ENCODE measurements at places on chromosomes 11 and 22. TPM values are rescaled to one million over a fixed set of nuclear protein-coding genes. Genes with fewer than 3 reads are reported as not detected.

The DRD2 gene
- total RNA-seq, result not detected

The BAD gene
- 94.7 TPM for total RNA-seq

The TEAD1 gene
- total RNA-seq, result 84.1 TPM

The C22orf31 gene
- not detected for total RNA-seq

The DNAJB7 gene
- not detected for total RNA-seq

The KIRREL3 gene
- 11.6 TPM for total RNA-seq

The PKNOX2 gene
- not detected for total RNA-seq

The ANKK1 gene
- not detected for total RNA-seq

The CABP4 gene
- total RNA-seq, result not detected

The CNGA4 gene
- total RNA-seq, result 0.07 TPM

The MS4A1 gene
- total RNA-seq, result not detected

The ADORA2A gene
- 0.48 TPM for total RNA-seq

The MCM5 gene
- total RNA-seq, result 93.9 TPM

The CENPM gene
- total RNA-seq, result 37.5 TPM

The C11orf52 gene
- total RNA-seq, result not detected

The UCP2 gene
- 85.2 TPM for total RNA-seq

The PEX16 gene
- total RNA-seq, result 20.1 TPM

The OSM gene
- total RNA-seq, result not detected

The PRRG4 gene
- total RNA-seq, result 1.8 TPM

The MRGPRE gene
- total RNA-seq, result not detected
